ENCODE measurements at places on chromosomes 4 and X. TPM values are rescaled to one million over a fixed set of nuclear protein-coding genes. Genes with fewer than 3 reads are reported as not detected.
A peak's percentile ranks its signal among the peaks of the same experiment; 100 is the strongest.

- no peak overlapping the region for H3K27ac ChIP-seq
- no peaks in the 10 kb centered on the region for H3K4me1 ChIP-seq
- no peaks in the 10 kb centered on the region for H3K36me3 ChIP-seq
- H3K27me3 ChIP-seq: no peaks in the 10 kb centered on the region
- H3K4me3 ChIP-seq: no peak overlapping the region
- no peak for DNase-seq
These were observed 157.3 kb downstream of the CPEB2 start for GRCh38 chr4:15159477-15160019.

DNA sequence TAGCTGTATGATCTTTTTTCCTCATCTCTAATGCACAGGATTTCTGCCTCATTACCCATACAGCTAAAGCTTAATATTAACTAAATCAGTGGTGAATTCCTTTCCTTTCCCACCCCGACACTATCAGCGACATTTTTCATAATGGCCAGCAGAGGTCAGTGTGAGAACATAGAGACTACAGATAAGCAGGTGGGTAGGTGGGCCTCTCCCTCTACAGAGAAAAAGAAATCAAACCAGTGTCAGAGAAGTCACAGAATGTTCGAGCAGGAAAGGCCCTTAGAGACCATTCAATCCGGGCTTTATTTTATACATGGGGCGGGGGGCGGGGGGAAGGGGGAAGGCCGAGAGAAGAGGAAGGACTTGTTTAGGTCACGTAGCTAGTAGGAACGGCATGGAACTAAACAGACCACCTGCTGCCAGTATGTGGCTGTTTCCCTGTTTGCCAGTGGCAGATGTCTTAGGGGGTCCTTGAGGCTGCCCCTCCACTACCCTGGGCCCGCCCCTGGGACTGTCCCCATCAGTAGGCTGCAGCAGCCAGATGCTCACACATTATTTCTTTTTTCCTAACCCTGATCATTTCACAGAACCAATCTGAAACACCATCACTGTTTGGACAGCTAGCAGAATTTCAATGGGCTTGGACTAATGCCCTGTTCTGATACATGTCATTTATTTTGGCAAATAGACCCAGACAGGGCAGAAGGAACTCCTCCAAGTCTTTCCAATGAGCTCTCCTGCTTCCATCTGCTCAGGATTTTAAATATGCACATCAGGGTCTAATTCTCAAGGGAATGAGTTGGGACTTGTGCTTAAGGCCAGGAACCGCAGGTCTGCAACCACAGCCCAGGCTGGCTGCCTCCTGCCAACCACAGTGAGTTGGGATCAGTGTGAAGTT is 133.4 kb downstream of the ATG4A start:
- H3K27ac ChIP-seq: no peak overlapping the region
- no peak for DNase-seq
- H3K4me3 ChIP-seq: no peak overlapping the region
- no peaks in the 10 kb centered on the region for H3K4me1 ChIP-seq
- H3K27me3 ChIP-seq: no peaks in the 10 kb centered on the region
- H3K36me3 ChIP-seq: no peaks in the 10 kb centered on the region

GAGE12F gene
- total RNA-seq: not detected

DNA sequence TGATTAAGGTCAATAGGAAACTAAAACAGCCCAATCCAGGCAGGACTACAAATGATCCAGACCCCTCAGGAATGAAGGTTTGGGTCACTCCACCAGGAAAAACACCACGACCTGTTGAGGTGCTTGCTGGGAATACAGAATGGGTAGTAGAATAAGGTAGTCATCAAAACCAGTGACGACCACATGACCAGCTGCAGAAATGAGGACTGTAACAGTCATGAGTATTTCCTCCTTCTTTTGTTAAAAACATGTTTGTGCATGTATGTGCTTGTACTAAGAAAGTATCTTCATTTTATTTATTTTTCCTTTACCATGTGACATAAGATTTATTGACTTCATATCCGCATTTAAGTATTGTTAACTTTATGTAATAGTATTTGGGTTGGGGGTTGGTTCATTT is 603.5 kb upstream of the NR3C2 start:
- H3K27me3 ChIP-seq: no peaks in the 10 kb centered on the region
- H3K4me3 ChIP-seq: no peak overlapping the region
- no peak for DNase-seq
- no peaks in the 10 kb centered on the region for H3K36me3 ChIP-seq
- no peaks in the 10 kb centered on the region for H3K4me1 ChIP-seq
- no peak overlapping the region for H3K27ac ChIP-seq

DNA sequence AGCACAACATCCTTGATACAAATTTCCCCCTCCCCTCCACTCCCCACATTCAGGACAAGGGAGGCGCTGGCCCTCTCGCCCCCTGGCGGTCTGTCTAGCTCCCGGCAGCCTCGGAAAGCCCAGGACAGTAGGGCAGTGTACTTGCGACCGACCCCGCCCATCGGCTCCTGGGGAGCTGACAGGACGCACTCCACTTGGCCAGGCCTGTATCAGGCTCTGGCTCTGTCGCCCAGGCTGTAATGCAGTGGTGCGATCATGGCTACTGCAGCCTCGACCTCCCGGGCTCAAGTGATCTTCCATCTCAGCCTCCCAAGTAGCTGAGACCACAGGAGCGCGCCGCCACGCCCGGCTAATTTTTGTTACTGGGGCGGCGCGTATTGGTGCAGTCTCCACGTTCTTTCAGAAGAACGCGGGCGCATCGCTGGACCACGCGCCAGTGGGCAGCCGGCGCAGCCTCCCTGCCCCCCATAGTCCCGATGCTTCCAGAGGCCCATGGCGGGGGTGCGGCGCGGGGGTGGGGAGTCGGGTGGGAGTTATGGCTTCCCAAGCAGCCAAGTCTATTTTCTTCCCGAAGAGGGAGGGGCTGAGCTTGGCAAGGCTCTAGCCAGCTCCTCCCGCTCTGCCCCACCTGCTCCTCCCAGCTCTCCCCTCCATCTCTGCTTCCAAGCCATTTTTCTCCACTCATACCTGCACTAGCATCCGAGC is 7.8 kb upstream of the AKAP14 start:
- no peak overlapping the region for H3K4me3 ChIP-seq
- H3K27ac ChIP-seq: no peak overlapping the region
- DNase-seq: peak; percentile 35
- no peaks in the 10 kb centered on the region for H3K27me3 ChIP-seq
- H3K36me3 ChIP-seq: no peaks in the 10 kb centered on the region

DNA sequence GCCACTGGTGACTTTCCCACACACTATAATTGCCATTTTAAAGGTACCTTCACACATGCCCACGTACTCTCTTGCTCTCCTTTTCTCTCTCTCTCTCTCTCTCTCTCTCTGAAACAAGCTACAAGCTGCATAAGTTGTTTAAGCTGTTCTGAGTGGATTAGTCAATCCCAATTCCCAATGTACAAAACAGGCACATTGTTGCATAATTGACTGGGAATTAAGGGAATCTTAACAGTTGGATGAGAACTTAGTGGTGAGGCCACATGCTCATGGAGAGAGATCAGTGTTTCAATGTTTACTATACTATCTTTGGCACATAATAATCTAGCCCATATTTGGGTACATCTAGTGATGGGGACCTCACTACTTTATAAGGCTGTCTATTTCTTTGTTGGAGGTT is 123.3 kb downstream of the ARHGEF9 start:
- no peaks in the 10 kb centered on the region for H3K36me3 ChIP-seq
- H3K27ac ChIP-seq: no peak overlapping the region
- no peaks in the 10 kb centered on the region for H3K4me1 ChIP-seq
- H3K4me3 ChIP-seq: no peak overlapping the region

- no peak overlapping the region for H3K27ac ChIP-seq
- no peak for DNase-seq
- H3K36me3 ChIP-seq: no peaks in the 10 kb centered on the region
- H3K4me3 ChIP-seq: no peak overlapping the region
These were observed 180.7 kb downstream of the ADGRL3 start for GRCh38 chr4:61380865-61381264.

YIPF6 gene
- total RNA-seq: 17.5 TPM

DNA sequence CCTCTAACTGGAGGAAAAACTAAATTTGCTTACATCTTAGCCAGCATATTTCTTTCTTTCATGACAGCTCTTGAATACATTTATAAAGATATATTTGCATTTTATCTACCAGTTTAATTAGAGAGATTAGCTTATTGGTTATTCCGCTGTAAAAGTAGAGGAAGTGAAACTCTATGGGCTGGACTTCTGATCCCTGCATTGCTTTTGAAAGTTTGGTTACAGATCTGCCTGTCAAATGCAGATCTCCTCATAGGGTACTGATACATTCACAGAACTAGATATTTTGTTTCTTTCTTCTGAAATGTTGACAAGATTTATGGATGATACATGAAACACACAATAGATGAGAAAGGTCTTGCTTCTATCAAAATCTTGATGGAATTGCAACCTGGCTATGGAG is 581.4 kb upstream of the AADAT start:
- no peaks in the 10 kb centered on the region for H3K36me3 ChIP-seq
- DNase-seq: no peak
- H3K27ac ChIP-seq: no peak overlapping the region
- H3K4me3 ChIP-seq: no peak overlapping the region
- no peaks in the 10 kb centered on the region for H3K4me1 ChIP-seq
- H3K27me3 ChIP-seq: no peaks in the 10 kb centered on the region

- H3K36me3 ChIP-seq: no peaks in the 10 kb centered on the region
- H3K27me3 ChIP-seq: no peaks in the 10 kb centered on the region
- H3K27ac ChIP-seq: no peak overlapping the region
These were observed 118.3 kb downstream of the SORBS2 start for GRCh38 chr4:185693548-185694215.

DNA sequence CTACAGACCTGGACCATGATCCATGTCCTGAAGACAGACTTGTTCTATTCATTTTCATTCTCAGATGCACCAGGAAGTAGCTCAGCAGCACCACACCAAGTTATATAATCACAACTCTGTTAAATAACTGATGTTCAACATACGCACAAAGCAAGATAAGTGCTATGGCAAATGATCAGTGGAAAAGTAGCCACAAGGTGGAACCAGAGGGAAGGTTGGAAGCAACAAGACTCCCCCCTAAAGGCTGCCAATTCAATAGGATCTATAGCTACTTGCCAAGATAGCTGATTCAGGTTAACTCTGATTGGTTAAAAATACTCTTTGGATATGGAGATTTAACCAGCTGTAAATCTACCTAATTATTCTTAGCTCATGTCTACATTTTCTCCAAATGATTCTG is 23.7 kb upstream of the FAM47B start:
- H3K27ac ChIP-seq: no peak overlapping the region
- no peak overlapping the region for H3K4me3 ChIP-seq
- H3K4me1 ChIP-seq: no peaks in the 10 kb centered on the region
- no peak for DNase-seq
- H3K36me3 ChIP-seq: no peaks in the 10 kb centered on the region

GRCh38 chrX:7198499-7198898 is 50.5 kb upstream of the PUDP start:
- no peaks in the 10 kb centered on the region for H3K4me1 ChIP-seq
- H3K27ac ChIP-seq: no peak overlapping the region
- no peaks in the 10 kb centered on the region for H3K27me3 ChIP-seq
- no peak overlapping the region for H3K4me3 ChIP-seq

GRCh38 chr4:136713140-136713539 is 819.2 kb downstream of the PCDH18 start:
- no peaks in the 10 kb centered on the region for H3K4me1 ChIP-seq
- DNase-seq: no peak

- H3K27me3 ChIP-seq: no peaks in the 10 kb centered on the region
- H3K4me1 ChIP-seq: no peaks in the 10 kb centered on the region
- no peak overlapping the region for H3K4me3 ChIP-seq
These were observed 66.2 kb downstream of the IL15 start for GRCh38 chr4:141702472-141703182.

TMEM31 gene
- total RNA-seq: not detected

DNA sequence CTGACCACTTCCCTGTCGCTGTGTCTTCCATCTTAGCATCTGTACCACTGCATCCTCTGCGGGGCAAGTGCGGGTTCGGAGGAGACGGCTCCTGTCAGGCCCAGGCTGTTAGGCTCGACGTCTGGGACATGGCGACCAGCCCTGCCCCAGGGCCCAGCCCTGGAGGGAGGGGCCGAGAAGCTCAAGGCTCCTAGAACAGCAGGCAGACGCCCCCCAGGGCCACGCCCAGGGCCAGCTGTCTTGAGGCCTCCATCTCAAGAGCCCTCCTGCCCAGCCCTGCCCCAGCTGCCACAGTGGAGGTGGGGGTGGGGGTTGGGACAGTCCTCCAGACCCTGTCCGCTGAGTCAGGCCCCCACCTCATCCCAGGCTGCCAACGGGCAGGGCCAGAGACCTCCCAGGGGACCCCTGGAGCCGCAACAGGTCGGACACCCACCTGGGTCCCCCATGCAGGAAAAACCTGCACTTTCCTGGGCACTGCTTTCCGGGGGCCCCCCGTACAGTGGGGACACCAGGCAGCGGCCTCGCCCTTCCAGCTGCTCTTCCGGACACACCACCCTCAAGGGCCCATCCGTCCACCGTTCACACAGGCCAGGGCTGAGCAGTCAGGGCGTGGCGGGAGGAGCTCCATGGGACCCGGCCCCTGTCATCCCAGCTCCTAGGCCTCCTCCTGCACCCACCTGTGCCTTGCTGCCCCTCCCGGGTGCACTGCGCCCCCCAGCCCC is 83.1 kb downstream of the FAM53A start:
- DNase-seq: no peak
- H3K4me3 ChIP-seq: no peak overlapping the region
- no peaks in the 10 kb centered on the region for H3K36me3 ChIP-seq
- no peaks in the 10 kb centered on the region for H3K27me3 ChIP-seq
- H3K27ac ChIP-seq: no peak overlapping the region
- peaks cover 18% of the 10 kb centered on the region for H3K4me1 ChIP-seq

GRCh38 chrX:152896450-152896849 is 1.4 kb upstream of the ZNF185 start:
- H3K36me3 ChIP-seq: no peaks in the 10 kb centered on the region
- no peaks in the 10 kb centered on the region for H3K4me1 ChIP-seq
- no peak for DNase-seq
- H3K27ac ChIP-seq: no peak overlapping the region

CSN1S1 gene
- not detected for total RNA-seq

GRCh38 chr4:14671146-14671545 is 331.1 kb upstream of the CPEB2 start:
- no peaks in the 10 kb centered on the region for H3K27me3 ChIP-seq
- no peak overlapping the region for H3K4me3 ChIP-seq
- H3K36me3 ChIP-seq: no peaks in the 10 kb centered on the region
- no peaks in the 10 kb centered on the region for H3K4me1 ChIP-seq

DNA sequence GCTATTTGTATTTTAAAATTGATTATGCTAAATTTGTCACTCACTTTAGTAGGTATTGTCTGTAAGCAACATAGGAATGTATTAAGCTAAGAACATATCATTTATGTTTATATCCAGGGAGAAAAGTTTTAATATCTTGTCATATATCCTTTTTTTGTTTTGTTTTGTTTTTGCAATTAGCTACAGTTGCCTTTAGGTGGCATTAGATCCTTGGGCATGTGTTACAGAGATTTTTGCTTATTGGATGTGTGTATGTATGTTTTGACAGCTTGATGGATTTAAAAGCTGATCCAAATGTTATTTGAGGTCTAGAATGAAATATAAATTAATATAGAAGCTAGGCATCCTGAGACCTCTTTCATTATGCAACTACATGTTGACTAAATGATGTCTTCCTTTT is 36.1 kb upstream of the OTUD4 start:
- H3K4me3 ChIP-seq: no peak overlapping the region
- no peaks in the 10 kb centered on the region for H3K4me1 ChIP-seq
- no peaks in the 10 kb centered on the region for H3K36me3 ChIP-seq
- no peak overlapping the region for H3K27ac ChIP-seq
- no peaks in the 10 kb centered on the region for H3K27me3 ChIP-seq

GRCh38 chr4:99821918-99822503 is 5.4 kb downstream of the DAPP1 start:
- DNase-seq: no peak
- H3K4me3 ChIP-seq: no peak overlapping the region
- H3K4me1 ChIP-seq: peaks cover 28% of the 10 kb centered on the region
- no peaks in the 10 kb centered on the region for H3K27me3 ChIP-seq

GRCh38 chr4:148757171-148757570 is 315.0 kb upstream of the NR3C2 start:
- no peaks in the 10 kb centered on the region for H3K27me3 ChIP-seq
- no peaks in the 10 kb centered on the region for H3K4me1 ChIP-seq
- no peak overlapping the region for H3K4me3 ChIP-seq
- no peak overlapping the region for H3K27ac ChIP-seq
- DNase-seq: no peak
